Neural crest cell (in vitro differentiated cells): ENCODE measurements at places on chromosomes 6 and 20. TPM values are rescaled to one million over a fixed set of nuclear protein-coding genes. Genes with fewer than 3 reads are reported as not detected.

CLVS2 gene
- total RNA-seq = 1.2 and 1.3 TPM in 2 replicates

SLC35D3 gene
- not detected in 2 replicates for total RNA-seq

PTCRA gene
- not detected in 2 replicates for total RNA-seq

DDAH2 gene
- 186 and 194 TPM in 2 replicates for total RNA-seq

ULBP2 gene
- total RNA-seq = 0.23 and 0.30 TPM in 2 replicates

TBXT gene
- not detected in 2 replicates for total RNA-seq

IL17A gene
- not detected in 2 replicates for total RNA-seq

LRRN4 gene
- not detected in 2 replicates for total RNA-seq

SCGN gene
- not detected in 2 replicates for total RNA-seq

KCNK17 gene
- 1.2 and 1.6 TPM in 2 replicates for total RNA-seq

DNA sequence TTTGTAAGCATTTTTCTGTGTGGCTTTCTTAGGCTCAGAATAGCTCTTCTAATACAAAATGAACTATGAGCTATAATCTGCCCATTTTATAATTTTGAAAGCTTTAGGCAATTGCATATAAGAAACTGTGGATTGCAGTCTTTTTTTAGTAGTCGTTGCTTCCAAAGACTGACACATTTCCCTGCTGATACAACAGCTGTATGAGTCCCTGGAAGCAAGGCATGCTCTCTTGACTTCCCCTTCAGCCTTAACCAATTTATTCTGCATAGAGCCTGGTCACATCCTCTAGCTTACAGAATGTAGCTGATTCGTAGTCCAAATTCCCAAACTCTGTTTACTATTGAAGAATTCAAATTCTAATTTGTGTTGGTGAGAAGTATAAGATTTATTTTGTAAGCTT is 155.3 kb upstream of the EYA4 start:
- DNase-seq = no peak
- no peak overlapping the region for H3K27ac ChIP-seq
- H3K4me3 ChIP-seq = no peak overlapping the region
- H3K36me3 ChIP-seq = no peaks in the 10 kb centered on the region
- no peaks in the 10 kb centered on the region for H3K27me3 ChIP-seq

DNA sequence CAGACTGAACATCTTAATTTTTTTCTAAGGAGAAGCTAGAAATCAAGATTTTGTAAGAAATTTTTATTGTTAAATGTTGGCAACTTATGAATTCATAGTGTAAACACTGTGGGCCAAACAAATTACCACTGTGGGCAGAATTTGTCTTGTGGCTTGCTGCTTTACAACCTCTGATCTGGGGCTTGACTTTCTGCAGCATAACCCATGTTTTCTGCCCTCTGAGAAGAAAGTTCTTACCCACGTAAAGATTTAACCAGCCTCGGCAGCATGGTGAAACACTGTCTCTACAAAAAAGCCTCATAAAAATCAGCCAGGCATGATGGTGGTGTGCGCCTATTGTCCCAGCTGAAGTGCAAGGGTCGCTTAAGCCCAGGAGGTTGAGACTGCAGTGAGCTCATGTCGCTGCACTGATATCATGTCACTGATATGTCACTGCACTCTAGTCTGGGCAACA is 12.9 kb downstream of the ITCH start:
- no peak for DNase-seq
- peaks cover 13% of the 10 kb centered on the region for H3K36me3 ChIP-seq
- H3K27me3 ChIP-seq = no peaks in the 10 kb centered on the region
- no peak overlapping the region for H3K27ac ChIP-seq
- no peak overlapping the region for H3K4me3 ChIP-seq

DNA sequence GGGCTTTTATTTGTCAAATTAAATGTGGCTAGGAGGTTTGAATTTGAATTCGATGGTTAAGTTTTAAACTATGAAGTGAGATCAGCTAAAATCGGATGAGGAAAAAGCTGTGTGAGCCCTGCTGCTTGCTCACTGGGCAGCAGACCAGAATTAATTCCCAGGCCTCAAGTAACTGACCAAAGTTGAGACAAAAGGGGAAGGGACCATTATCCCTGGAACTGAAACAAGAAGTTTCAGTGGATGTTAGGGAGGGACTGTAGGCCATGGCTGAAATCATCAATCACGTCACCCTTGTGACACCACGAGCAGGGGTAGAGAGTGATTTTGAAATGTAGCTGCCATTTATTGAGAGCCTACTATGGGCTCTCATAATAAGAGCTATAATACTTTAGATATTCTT is 7.0 kb upstream of the PRSS35 start:
- H3K4me1 ChIP-seq = peaks cover 5% of the 10 kb centered on the region
- H3K27ac ChIP-seq = no peak overlapping the region
- H3K4me3 ChIP-seq = no peak overlapping the region

GRCh38 chr6:170056278-170056711 is 234.6 kb downstream of the DLL1 start:
- H3K27me3 ChIP-seq = peaks cover 8% of the 10 kb centered on the region
- no peak overlapping the region for H3K4me3 ChIP-seq
- no peaks in the 10 kb centered on the region for H3K4me1 ChIP-seq
- H3K27ac ChIP-seq = no peak overlapping the region
- no peaks in the 10 kb centered on the region for H3K36me3 ChIP-seq

DNA sequence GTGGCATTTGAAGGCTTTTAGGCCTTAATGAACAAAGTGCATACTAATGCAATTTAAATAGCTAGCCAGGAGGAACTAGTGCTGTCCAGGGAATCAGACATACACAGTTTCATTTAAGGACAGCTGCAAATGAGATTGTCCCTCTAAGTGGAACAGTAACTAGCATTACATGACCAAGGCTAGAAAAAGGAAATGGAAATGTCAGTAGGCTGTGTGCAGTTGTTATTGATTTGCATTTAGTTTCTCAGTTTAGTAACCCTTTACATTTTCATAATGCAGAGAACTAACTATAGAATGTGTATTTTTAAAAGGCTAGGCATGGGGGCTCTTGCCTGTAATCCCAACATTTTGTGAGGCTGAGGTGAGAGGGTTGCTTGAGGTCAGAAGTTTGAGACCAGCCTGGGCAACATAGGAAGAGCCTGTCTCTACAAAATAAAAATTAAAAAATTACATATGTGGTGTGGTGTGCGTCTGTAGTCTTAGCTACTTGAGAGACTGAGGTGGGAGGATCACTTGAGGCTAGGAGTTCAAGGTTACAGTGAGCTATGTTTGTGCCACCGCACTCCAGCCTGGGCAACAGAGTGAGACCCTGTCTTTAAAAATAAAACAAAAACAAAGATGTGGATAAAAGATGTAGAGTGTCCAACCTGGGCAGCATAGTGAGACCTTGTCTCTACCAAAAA is 468.0 kb downstream of the UTRN start:
- no peak overlapping the region for H3K4me3 ChIP-seq
- H3K36me3 ChIP-seq = peaks cover 8% of the 10 kb centered on the region
- no peaks in the 10 kb centered on the region for H3K27me3 ChIP-seq

DNA sequence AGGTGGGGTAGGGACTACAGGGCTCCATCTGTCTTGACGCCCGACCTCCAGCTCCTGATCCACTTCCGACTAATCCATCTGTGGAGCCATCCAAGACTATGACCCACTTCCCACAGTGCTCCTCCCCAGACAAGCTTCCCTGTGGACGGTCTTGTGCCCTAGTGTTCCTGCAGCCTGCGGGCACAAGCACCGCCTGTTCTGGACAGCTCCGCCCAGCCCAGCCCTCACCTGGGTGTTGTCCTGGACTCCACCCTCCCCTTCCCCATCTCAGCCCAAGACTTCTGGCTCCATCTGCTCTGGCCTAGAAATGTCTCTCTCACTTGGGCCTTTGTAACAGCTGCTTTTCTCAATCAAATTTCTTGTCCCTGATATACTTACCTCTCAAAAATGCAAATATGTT is 102.0 kb downstream of the MAFB start:
- H3K27ac ChIP-seq = no peak overlapping the region
- no peak overlapping the region for H3K4me3 ChIP-seq
- no peak for DNase-seq

DNA sequence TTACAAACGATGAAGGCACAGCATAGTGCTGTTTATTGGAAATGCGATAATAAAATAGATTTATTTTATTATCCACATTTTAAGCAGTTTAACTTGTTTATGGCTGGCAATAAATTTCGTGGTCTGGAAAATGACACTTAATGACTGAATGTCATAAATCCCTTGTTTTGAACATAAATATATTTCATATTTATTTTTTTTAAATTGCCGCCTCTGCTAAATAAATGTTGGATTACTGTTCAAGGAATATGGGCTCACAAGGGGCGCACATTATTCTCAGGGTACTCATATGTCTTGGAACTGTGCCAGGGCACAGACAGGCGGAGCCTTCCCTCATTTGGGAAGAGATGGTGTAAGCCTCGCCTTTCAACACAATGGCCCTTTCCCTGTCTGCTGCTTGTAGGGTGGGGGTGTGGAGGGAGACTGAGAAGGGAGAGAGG is 134.3 kb downstream of the PXDC1 start:
- H3K27ac ChIP-seq = no peak overlapping the region
- no peak overlapping the region for H3K4me3 ChIP-seq
- no peak for DNase-seq
- H3K4me1 ChIP-seq = no peaks in the 10 kb centered on the region

GRCh38 chr20:48690888-48691287 is 136.9 kb downstream of the PREX1 start:
- H3K4me1 ChIP-seq = peaks cover 21% of the 10 kb centered on the region
- peaks cover 28% of the 10 kb centered on the region for H3K36me3 ChIP-seq
- peak overlapping the region; percentile 47 for H3K4me3 ChIP-seq
- DNase-seq = no peak
- peak overlapping the region; percentile 67 for H3K27ac ChIP-seq

DNA sequence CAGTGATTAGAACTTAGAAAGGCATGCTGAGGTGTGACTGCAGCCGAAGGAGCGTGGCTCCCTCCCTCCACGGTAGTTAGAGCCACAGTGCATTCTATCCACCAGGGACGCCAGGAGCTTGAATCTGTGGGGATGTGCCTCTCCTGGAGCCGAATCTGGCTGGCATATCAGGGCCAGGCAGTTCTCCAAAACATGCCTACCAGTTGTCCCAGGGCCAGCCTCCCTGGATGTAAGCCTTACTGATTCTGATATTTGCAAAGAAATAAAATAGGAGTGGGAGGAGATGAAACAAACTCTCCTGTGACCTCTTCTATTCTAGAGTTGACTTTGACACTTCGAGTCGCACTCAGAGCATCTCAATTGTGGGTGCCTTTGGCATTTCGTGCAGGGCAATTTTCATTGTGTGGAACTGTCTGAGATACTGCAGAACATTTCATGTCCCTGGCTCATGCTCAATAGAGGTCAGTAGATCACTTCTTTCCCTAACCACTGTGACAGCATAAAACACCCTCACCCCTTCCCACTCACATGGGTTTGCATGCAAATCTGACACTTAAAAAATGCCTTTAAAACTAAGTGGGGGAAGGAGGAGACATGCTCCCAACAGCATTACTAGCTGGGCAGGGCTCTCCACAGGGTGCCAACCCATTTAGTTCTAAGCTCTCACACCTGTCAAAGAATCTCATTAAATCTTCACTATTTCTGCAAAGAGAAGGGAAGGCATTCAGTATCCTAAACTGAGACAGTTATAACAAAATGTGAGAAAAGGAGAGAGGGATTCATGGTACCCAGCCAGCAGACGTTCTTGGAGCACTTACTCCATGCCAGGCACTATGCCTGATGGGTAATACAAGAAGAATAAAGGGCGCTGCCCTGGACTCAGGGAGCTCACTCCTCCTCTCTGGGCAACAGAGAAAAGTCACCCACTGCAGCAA is 378.9 kb downstream of the PREX1 start:
- H3K27me3 ChIP-seq = peaks cover 54% of the 10 kb centered on the region
- H3K36me3 ChIP-seq = peaks cover 2% of the 10 kb centered on the region
- H3K4me3 ChIP-seq = no peak overlapping the region
- peaks cover 8% of the 10 kb centered on the region for H3K4me1 ChIP-seq

- H3K4me3 ChIP-seq = no peak overlapping the region
- no peaks in the 10 kb centered on the region for H3K27me3 ChIP-seq
- no peak overlapping the region for H3K27ac ChIP-seq
- H3K4me1 ChIP-seq = peaks cover 22% of the 10 kb centered on the region
- DNase-seq = no peak
- H3K36me3 ChIP-seq = peaks cover 25% of the 10 kb centered on the region
These were observed 125.3 kb downstream of the PREX1 start for GRCh38 chr20:48702455-48702913.

DNA sequence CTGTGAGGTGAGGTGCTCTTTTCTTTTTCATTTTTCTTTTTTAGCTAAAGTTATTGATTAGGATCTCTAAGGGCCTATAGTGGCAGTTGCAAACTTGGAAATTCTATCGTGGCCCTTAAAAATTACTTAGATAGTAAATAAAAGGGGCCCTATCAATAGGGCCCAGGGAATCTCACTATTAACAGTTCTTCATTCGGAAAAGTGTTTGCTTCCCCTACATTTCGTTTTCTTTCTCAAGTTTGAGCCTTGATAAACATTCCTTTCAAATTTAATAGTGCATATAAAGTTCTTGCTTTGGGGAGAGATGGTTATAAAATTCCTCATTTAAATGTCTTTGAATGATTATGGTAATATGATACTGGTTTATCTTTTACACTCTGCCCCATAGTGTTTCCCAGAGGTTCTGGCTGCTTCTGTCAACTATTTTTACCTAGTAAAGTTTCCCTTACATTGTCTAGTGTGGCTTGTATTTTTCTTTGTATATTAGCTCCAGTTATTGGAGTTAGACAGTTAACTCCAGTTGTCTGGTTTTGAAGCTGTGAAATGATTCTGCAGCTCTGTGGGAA is 70.4 kb upstream of the GLP1R start:
- no peak overlapping the region for H3K27ac ChIP-seq
- H3K4me3 ChIP-seq = no peak overlapping the region
- no peak for DNase-seq
- no peaks in the 10 kb centered on the region for H3K4me1 ChIP-seq
- no peaks in the 10 kb centered on the region for H3K36me3 ChIP-seq

DNA sequence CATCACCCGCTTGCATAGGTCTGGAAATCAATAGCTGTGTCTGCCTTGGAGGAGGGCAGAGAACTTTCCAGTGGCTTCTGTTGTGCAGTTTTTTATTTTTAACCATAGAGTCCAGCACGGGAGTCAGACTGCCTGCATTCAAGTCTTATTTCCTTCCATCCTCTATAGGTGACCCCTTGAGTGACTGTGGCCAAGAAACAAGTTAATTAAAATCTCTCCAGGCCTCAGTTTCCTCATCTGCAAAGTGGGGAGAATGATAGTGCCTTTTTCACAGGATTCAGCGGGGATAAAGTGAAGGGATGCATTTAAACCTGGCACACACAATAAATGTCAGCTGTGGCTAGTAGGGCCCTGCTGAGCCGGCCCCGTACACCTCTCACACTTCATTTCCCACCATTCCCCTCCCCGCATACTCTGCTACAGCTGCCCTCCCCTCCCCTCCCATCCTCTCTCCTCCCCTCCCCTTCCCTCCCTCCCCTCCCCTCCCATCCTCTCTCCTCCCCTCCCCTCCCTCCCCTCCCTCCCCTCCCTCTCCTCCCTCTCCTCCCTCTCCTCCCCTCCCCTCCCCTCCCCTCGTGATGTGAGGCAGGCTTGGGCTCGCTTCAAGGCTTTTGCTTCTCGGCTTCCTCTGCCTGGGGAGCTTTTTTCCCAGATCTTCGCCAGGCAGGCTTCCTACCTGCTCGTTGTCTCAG is 150.5 kb downstream of the TFAP2C start:
- peaks cover 27% of the 10 kb centered on the region for H3K4me1 ChIP-seq
- H3K27me3 ChIP-seq = peaks cover 11% of the 10 kb centered on the region
- H3K36me3 ChIP-seq = no peaks in the 10 kb centered on the region
- peak overlapping the region; percentile 57 for H3K27ac ChIP-seq
- DNase-seq = no peak
